ENCODE measurements at places on chromosomes 13 and 19.

GRCh38 chr13:113588394-113589111, 4.0 kb downstream of the TFDP1 start:
- no peak for DNase-seq

GRCh38 chr19:29695765-29696564, 19.1 kb downstream of the C19orf12 start:
- DNase-seq, result no peak

GRCh38 chr13:31588316-31588715, 151.0 kb upstream of the RXFP2 start:
- DNase-seq, result no peak

GRCh38 chr13:108409730-108410129, 140.2 kb downstream of the TNFSF13B start:
- no peak for DNase-seq

GRCh38 chr13:93535251-93535650, 308.6 kb downstream of the GPC6 start:
- no peak for DNase-seq

- DNase-seq, result no peak
Observed at GRCh38 chr13:83691966-83692365, 190.3 kb downstream of the SLITRK1 start.

GRCh38 chr19:52188822-52189734, 774 bp upstream of the PPP2R1A start:
- no peak for DNase-seq

- no peak for DNase-seq
Observed at GRCh38 chr19:39676004-39676403, 20.3 kb downstream of the LGALS16 start.

DNA sequence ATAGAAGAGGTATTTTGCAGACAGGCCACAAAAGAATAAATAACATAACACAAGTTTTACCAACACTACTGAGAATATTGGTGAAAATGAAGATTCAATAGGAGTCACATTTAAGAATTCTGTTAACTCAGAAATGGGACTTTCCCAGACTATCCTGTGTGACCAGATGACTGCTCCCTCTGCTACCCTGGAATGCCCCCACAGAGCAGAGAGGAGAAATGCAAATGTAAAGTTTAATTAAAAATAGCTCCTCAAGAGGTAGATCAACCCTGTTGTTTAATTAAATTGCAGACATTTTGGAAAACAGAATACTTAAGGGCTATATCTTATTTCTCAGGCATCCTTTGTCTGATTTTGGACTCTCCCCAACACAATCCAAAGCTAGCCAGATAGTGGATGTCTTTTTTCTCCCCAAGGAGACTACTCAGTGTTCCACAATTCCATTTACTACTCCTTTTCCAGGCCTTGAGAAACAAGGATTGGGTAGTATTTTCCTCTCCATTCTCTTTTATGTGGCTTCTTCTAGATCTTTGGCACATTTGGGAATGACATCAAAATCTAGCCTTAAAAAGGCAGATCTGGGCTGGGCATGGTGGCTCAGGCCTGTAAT, 104.7 kb upstream of the TSC22D1 start:
- no peak for DNase-seq

Data from SHP77 treated with DMSO at 0.1 percent for 48 hours (cell line).